Sciatic nerve (tissue), 2 donors: ENCODE measurements at places on chromosomes 12 and 14. TPM values are rescaled to one million over a fixed set of nuclear protein-coding genes. Genes with fewer than 3 reads are reported as not detected.

DNA sequence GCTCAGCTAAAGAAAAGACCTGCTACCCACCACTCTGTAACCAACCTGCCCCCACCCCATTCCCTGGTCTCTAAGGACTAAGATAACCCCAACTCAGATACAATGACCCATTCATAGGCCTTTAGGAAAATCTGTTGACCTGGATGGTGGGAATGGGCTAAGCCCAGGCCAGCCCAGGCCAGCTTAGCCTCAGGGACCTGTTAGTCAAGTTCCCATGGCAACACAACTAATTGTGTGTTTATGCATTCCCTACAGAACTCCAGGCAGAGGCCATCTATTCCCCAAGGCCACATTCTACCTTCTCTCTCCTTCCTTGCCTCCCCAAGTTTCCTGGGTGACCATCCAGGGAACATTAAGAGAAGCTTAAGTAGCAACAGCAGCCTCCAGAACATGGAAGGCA lies 16.1 kb upstream of the KRT8 start:
- DNase-seq: no peak

DNA sequence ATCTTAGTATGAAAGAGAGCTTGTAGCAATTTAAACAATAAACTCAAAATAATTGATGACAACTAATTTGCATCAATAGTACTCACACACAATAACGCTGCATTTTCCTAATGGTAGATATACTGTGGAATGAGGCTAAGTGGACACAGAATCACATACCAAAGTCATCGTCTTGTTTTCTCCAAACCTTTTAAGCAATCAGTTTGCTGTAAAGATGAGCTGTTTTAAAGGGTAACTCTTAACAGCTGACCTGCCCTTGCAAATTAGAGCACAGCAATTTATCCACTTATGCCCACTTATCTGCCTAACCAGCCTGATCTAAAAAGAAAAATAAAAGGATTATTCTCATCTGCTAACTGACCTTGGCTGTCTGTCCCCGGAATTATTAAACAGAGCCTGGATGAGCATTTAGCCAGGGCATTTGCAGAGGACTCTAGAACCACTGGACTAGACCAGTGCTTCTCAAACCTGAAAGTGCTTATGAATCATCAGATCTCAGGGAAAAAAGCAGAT lies 174.3 kb upstream of the BCL2L14 start:
- no peak for DNase-seq

GRCh38 chr12:116609319-116610114 lies 50.3 kb downstream of the MAP1LC3B2 start:
- DNase-seq: no peak

Gene TC2N
- total RNA-seq: 13.2 TPM

DNA sequence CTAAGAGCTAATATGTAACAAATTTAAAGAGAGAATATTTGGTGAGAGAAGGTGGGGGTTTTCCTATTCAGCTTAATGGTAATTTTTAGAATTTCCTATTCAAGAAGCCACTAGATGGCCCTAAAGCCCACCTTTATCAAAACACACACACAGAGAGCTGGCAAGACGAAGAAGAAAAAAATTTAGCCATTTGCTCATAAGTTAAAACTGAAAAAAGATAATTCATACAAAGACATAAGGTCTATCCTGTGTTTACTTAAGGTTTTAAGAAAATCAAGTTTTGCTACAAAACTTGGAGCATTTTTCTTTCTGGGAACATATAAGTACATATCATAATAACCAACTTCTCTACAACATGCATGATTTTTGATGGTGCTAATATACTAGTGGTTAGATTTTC lies 46.8 kb upstream of the PCED1B start:
- DNase-seq: no peak

Gene RAD51B
- total RNA-seq: 30.4 TPM

Gene TAS2R50
- 2.7 TPM for total RNA-seq

- no peak for DNase-seq
Measured at GRCh38 chr12:42346403-42347002, 20.5 kb downstream of the PPHLN1 start.

DNA sequence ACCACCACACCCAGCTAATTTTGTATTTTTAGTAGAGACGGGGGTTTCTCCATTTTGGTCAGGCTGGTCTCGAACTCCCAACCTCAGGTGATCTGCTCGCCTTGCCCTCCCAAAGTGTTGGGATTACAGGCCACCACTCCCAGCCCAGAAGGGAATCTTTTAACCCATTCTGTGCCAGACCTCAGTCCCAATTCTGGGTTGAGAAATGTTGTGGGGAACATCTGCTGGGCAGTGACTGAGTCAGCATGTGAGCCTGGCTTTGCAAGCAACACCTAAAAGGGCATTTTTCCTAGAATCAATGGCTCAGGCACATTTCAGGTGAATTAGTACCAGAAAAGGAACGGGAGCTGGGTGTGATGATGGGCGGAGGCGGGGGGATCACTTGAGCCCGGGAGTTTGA lies 7.6 kb upstream of the SPATS2 start:
- DNase-seq: no peak

DNA sequence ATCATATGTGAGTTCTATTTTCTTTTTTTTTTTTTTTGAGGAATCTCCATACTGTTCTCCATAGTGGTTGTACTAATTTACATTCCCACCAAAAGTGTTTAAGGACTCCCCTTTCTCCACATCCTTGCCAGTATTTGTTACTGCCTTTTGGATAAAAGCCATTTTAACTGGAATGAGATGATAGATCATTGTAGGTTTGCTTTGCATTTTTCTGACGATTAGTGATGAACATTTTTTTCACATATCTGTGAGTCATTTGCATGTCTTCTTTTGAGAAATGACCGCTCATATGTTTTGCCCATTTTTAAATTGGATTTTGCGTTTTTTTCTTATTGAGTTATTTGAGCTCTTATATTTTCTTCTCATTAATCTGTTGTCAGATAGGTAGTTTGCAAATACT lies 394.8 kb downstream of the LRFN5 start:
- no peak for DNase-seq

- no peak for DNase-seq
Measured at GRCh38 chr12:112190231-112191025, 65.1 kb downstream of the TRAFD1 start.

Gene SRSF5
- total RNA-seq: 566 TPM

DNA sequence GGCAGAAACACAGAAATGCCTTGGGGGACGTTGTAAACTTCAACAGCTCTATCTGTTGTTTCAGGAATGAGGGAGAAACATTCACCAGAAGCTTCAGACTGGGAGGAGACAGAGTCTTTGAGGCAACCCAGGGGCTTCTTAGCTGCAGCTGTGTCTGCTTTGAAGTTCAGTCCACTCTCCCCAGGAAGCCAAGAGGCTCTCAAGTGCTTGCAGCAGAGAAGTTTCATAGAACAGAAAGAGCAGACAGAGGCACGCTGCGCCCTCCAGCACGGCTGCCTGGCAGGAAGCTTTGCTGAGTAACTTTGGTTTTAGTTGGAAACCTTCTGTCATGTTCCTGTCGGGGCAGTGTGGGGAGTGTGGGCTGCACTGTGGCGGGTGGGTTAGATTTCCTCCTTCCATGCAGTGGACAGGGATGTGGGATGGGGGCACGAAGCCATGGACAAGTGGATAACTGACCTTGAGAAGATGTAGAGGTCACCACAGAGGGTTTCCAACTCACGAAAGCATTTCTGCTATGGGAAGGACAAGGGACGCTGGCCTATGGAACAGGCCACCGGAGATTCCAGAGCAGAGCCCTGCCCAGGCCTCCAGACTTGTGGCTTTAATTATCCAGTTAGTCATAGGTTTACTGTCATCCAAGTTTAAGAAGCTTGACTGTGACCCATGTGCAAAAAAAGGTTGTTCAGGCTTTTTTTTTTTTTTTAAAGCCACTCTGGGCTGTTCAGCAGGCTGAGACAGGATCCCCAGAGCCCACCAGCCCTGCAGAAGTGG lies 107.7 kb downstream of the ARF6 start:
- DNase-seq: peak; percentile 71

DNA sequence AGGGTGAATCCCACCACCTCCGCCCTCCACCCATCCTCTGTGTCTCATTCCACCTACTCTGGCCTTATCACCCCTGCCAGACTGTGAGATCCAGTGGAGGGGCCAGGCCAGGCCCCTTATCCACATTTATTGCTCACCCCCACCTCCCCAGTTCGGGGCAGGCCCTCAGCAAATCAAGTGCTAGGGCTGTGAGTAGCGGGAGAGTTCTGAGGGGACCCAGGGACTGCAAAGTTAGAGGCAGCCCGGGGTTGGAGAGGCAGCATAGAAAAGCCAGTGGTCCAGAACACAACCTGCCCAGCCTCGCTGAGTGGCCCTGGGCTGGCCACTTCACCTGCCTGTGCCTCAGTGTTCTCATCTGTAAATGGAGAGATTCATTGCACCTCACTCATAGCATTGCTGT lies 27.2 kb upstream of the ACTN1 start:
- no peak for DNase-seq

- no peak for DNase-seq
Measured at GRCh38 chr12:69932154-69932553, 107.1 kb downstream of the MYRFL start.

GRCh38 chr12:16913832-16914490 lies 308.0 kb upstream of the LMO3 start:
- no peak for DNase-seq

Gene SYCP3
- not detected for total RNA-seq

DNA sequence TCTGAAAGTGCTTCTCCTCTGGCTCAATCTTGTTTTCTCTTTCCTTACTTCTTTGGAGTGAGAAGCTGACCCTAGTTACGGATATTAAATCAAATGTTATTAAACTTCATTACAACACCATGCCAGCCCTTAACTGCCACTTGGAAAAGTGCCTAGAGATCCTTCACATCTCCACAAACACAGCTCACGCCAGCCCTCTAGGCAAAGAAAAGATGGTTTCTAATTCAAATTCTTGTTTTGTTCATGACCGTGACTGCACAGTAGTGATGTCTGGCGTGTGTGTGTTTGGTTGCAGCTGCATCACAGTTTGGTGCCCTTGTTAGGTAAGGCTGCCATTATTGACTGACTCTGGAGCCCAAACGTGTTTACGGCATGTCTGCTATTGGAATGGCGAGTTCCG lies 113.0 kb downstream of the BEGAIN start:
- no peak for DNase-seq

Gene DHRS4
- total RNA-seq: 24.3 TPM

- no peak for DNase-seq
Measured at GRCh38 chr12:87039536-87039935, 783.3 kb upstream of the MGAT4C start.

Gene DLK1
- 0.22 TPM for total RNA-seq

- DNase-seq: peak; percentile 67
Measured at GRCh38 chr12:10722502-10722904, 620 bp downstream of the YBX3 start.

Gene SLC11A2
- total RNA-seq: 82.5 TPM

DNA sequence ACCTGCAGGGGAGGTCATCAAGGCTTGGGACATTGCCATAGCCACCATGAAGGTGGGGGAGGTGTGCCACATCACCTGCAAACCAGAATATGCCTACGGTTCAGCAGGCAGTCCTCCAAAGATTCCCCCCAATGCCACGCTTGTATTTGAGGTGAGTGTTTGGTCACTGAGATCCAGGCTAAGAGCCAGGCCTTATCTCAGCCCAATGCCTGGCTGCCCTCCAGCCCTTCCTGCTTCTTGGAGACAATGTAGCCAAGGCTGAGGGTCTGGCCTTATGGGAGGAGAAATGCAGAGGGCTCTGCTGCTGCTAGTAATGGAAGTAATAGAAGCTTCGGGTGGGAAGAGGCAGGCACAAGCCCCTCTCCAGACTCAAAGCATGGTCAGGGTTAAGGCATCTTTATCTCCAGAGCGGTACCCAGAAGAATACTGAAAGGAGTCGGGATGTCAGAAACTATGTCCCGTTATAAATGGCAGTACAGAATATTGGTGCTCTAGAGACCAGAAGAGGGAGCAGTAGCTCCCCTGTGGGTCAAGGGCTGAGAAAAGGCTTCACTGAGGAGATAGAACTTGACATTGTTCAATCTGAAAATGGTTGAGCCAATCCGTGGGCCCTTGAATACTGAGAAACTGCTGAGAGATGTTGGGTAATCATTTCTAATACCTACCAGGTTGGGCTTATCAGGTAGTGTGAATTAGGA lies 3.1 kb downstream of the FKBP4 start:
- no peak for DNase-seq

- DNase-seq: no peak
Measured at GRCh38 chr12:102503056-102503681, 22.8 kb upstream of the IGF1 start.

GRCh38 chr12:49059299-49060171 lies 1.1 kb downstream of the KMT2D start:
- DNase-seq: peak; percentile 64

GRCh38 chr14:65471038-65471878 lies 58.7 kb downstream of the FUT8 start:
- DNase-seq: no peak

GRCh38 chr12:51244269-51244668 lies 5.6 kb downstream of the DAZAP2 start:
- DNase-seq: no peak

Gene KLRC2
- 0.67 TPM for total RNA-seq

Gene TMEM179
- total RNA-seq: 4.5 TPM

- no peak for DNase-seq
Measured at GRCh38 chr12:113831476-113831875, 134.6 kb downstream of the RBM19 start.

Gene AICDA
- total RNA-seq: 0.40 TPM

GRCh38 chr12:59075968-59076490 lies 155.7 kb upstream of the LRIG3 start:
- DNase-seq: no peak

Gene COX8C
- not detected for total RNA-seq

GRCh38 chr14:50647753-50648152 lies 20.4 kb downstream of the SAV1 start:
- DNase-seq: no peak

DNA sequence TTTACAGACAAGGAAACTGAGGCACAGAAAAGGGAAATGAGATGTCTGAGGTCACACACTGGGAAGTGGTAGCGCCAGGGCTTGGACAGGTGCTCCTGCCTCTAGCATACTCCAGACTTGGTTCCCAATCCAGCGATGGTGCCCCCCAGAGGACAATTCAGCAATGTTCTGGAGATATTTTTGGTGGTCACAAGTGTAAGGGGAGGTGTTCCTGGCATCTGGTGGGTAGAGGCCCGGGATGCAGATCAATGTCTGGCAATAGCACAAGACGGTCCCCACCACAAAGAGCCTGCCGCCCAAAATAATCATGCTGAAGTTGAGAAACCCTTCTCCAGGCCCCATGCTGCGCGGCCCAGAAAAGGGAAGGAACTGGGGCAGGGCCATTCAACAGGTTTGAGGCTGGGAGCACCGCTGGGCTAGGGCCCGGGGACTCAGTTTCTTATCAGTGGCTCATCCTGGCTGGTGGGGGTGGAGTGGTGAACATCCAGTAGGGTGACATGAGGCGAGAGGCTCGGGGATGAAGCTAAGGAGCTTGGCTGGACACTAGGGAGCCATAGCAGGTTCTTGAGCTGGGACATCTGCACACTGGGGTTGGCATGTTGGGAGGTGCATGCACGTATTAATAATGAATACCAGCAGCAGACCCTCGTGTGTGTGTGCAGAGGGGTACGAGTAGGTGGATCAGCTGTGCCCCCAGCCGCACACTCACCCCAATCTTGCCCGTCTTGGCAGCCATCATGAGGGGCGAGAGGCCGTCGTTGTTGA lies 35.1 kb downstream of the TRPV4 start:
- no peak for DNase-seq

Gene CAPZA3
- total RNA-seq: not detected

Gene FGF6
- total RNA-seq: not detected

- no peak for DNase-seq
Measured at GRCh38 chr14:65656554-65656953, 244.0 kb downstream of the FUT8 start.

Gene HOXC12
- total RNA-seq: 0.22 TPM

- DNase-seq: no peak
Measured at GRCh38 chr14:61343991-61344405, 22.6 kb downstream of the PRKCH start.

- no peak for DNase-seq
Measured at GRCh38 chr14:32469388-32470160, 140.5 kb downstream of the AKAP6 start.
